ENCODE measurements at places on chromosomes 2 and 18.

- no peak for DNase-seq
These were observed 10.0 kb upstream of the THADA start for GRCh38 chr2:43605851-43606250.

GRCh38 chr2:119838179-119838578, 78.5 kb downstream of the PTPN4 start:
- DNase-seq = no peak

GRCh38 chr2:20439503-20439902, 7.4 kb upstream of the RHOB start:
- DNase-seq = no peak

GRCh38 chr18:37403100-37403781, 162.4 kb downstream of the CELF4 start:
- peak; percentile 93 for DNase-seq

DNA sequence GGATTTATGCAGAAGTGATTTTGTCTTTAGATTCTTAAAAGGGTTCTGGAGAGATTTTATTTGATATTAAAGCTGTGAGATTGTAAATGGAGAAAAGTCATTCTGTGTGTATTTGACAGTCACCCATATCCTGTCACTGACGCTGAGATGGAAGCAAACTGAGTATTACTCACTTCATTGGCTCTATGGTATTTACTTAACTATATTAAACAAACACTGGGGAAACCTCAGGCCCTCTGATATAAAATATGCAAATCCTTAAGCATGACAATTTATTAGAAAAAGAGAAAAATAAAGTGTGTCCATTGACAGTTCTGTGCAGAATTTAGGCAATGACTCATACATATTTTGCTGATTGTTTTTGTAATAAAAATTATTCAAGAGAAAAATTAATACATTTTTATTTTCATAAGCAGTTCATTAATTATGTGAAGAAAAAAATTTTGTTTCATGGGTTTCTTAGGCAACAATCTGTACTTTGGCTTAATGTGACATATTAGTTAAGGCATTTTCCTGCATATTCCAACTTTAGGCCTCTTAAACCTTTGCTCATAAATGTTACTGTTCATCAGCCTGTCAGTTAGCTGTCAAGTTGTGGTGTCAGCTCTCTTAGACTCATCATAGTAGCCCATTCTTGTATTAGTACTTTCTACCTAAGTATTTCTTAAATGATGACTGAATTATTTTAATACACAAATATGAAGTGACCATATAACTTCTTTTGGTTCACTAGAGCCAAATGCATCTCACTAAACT, 99.9 kb downstream of the PARD3B start:
- DNase-seq = no peak
